ENCODE measurements at places on chromosomes 1 and 21.

GRCh38 chr21:41713495-41714281, 53.2 kb downstream of the RIPK4 start:
- no peak for DNase-seq

- DNase-seq: no peak
Observed at GRCh38 chr1:168210312-168210711, 15.5 kb upstream of the SFT2D2 start.

DNA sequence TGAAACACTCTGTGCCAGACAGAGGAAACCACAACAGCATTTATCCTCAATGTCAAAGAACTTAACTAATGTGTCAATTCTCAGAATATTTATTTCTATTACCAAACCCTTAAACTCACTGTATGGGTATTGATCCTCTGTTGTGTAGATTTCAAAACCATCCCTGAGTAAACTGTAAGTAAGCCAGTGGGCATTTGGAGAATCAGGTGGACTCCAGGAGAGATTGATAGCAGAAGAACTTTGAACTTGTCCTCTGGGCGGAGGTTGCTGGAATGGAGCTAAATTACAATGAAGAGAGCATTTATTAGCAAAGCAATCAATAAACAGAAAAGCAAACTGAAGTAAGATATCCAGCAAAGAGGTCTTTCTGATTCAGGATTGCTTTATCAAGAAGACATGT, 216.1 kb downstream of the USH2A start:
- no peak for DNase-seq

- no peak for DNase-seq
Observed at GRCh38 chr1:219322766-219323165, 149.1 kb downstream of the LYPLAL1 start.

- no peak for DNase-seq
Observed at GRCh38 chr1:167120899-167121298, 27.0 kb downstream of the STYXL2 start.

GRCh38 chr1:247998811-247999210, 14.6 kb upstream of the OR2L5 start:
- DNase-seq: no peak
